Gastrocnemius medialis (tissue), 4 donors: ENCODE measurements at places on chromosomes 16 and 17.

GRCh38 chr17:37818689-37819088 lies 73.8 kb upstream of the HNF1B start:
- no peaks in the 10 kb centered on the region for H3K27me3 ChIP-seq
- no peaks in the 10 kb centered on the region for H3K36me3 ChIP-seq
- no peak overlapping the region for H3K27ac ChIP-seq
- no peaks in the 10 kb centered on the region for H3K4me1 ChIP-seq

DNA sequence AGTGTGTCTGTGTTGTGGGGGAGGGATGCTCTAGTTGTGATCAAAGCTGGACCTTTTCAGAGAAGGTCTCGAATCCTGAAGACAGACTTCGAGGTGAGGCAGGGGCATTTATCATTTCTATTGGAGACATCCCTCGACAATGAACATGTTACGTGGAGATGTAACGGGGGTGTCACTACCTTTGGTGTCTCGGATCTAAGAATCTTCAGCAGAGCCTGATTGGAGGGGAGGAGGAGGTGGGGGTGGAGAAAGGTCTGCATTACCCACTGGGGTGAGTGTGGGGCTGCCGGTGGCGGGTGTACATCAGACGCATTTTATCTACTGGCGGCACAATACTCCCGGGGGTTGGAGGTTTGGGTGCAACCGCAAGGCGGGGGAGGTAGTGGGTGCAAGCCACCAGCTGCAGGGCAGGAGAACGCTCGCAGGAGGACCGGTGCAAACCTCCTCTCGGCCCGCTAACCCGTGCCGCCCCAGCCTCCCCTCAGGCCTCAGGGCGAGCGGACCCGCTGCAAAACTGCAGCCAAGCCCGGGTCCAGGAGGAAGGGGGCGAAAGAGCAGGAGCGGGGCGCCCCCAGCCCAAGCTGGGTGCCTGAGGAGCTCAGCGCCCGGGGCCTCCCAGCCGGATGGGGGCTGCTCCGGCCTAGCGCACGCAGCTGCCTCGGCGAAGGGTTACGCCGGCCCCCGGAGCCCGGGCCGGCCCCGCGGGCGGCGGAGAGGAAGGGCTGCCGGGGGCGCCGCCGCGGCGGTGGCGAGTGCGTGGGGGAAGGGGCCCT lies 735 bp downstream of the ZNF652 start:
- no peaks in the 10 kb centered on the region for H3K36me3 ChIP-seq
- peak overlapping the region; percentile 88 for H3K4me3 ChIP-seq
- no peaks in the 10 kb centered on the region for H3K27me3 ChIP-seq
- H3K27ac ChIP-seq: peak overlapping the region; percentile 88
- peak; percentile 22 for DNase-seq
- peaks cover 33% of the 10 kb centered on the region for H3K4me1 ChIP-seq

DNA sequence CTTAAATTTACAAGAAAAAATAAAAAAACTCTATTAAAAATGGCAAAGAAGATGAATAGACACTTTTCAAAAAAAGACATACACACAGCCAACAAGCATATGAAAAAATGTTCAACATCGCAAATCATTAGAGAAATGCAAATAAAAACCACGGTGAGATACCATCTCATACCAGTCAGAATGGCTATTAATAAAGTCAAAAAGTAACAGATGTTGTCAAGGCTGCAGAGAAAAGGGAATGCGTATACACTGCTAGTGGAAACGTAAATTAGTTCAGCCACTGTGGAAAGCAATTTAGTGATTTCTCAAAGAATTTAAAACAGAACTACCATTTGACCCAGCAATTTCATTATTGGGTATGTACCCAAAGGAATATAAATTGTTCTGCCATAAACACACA lies 31.4 kb downstream of the CAPNS2 start:
- no peaks in the 10 kb centered on the region for H3K27me3 ChIP-seq
- DNase-seq: no peak
- H3K36me3 ChIP-seq: no peaks in the 10 kb centered on the region
- no peaks in the 10 kb centered on the region for H3K4me1 ChIP-seq

- H3K4me3 ChIP-seq: no peak overlapping the region
- peaks cover 39% of the 10 kb centered on the region for H3K27me3 ChIP-seq
Measured at GRCh38 chr17:50565402-50566350, 5.2 kb downstream of the CACNA1G start.

DNA sequence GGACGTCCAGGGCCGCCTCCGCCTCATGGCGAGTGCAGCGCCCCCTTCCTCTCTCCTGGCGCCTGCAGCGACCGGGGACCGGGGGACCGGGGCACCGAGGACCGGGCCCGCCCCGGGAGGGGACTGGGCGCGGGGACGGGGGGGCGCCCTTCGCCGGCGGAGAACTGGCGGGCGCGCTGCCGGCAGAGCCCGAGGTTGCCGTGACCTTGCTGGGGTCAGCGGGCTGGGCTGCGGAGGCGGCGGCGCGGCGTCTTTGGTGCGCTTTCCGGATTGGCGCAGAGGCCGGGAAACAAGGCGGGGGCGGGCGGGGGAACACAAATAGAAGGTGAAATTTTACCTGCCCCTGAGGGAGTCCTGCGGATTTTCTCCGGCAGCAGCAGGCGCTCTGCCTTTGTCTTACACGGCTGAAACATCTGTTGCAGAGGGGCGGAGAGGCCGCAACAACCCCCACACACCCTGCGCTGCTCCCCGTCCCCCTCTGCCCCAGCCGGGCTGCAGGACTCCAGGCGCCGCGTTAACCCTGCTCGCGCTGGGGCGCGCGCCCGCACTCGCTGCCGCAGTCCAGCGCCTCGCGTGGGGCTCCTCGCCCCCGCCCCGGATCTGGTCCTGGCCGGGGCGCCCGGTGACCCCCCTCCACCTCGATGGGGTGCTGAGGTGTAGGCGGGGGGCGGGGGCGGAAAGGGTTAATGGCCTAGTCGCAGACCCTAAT lies 53.5 kb downstream of the SREBF1 start:
- H3K4me3 ChIP-seq: peak overlapping the region; percentile 64
- H3K27ac ChIP-seq: peak overlapping the region; percentile 88
- no peaks in the 10 kb centered on the region for H3K27me3 ChIP-seq
- H3K4me1 ChIP-seq: peaks cover 53% of the 10 kb centered on the region

DNA sequence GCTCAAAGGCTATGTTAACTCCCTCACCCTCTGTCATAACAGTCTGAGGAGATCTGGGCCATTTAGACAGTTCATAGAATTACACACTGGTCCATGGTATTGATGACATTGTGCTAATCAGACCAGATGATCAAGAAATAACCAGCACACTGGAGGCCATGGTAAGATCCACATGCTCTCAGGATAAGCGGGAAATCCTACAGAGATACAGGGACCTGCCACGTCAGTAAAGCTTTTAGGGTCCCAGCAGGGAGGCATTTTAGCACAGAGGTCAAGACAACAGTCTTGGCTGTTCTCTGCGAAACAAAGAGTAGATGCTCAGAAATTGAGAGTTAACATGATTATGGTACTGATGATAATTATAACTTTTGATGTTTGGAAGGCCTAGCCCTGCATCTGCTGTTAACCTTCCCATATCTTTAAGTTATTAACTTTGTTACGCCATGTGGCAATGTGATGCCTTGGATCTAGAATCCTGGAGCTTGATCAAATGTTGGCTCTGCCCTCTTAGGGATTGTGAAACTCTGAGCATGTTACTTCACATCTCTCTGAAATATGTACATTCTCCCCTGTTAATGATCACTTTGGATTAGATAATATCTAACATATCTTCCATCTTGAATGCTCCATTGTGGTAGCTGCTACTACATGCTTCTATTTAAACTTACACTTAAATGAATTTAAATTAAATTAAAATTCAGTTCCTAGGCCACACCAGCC lies 172.0 kb upstream of the SOX9 start:
- H3K27me3 ChIP-seq: no peaks in the 10 kb centered on the region
- H3K4me3 ChIP-seq: no peak overlapping the region
- no peaks in the 10 kb centered on the region for H3K36me3 ChIP-seq

DNA sequence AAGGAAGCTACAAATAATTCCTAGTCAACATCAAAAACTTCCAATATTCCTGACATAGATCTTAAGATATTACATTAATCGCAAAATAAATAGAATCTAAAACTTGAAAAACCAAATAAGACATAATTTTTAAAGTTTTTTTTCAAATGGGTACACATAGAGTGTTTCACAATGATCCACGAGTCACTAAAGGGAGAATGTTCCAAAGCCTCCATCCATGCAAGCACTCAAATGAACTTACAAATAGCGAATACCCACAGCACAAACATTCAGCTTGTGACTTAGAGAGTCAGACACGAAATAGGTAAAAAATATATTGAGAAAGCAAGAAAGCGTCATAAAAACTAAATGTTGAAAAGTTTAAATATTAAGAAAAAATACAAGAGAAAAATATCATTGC lies 65.7 kb downstream of the CEP112 start:
- no peaks in the 10 kb centered on the region for H3K4me1 ChIP-seq
- H3K27me3 ChIP-seq: no peaks in the 10 kb centered on the region
- no peak overlapping the region for H3K27ac ChIP-seq
- no peak for DNase-seq
- H3K36me3 ChIP-seq: peaks cover 6% of the 10 kb centered on the region

GRCh38 chr17:33302394-33302793 lies 9.3 kb upstream of the ASIC2 start:
- H3K27me3 ChIP-seq: no peaks in the 10 kb centered on the region
- H3K4me1 ChIP-seq: no peaks in the 10 kb centered on the region
- H3K4me3 ChIP-seq: no peak overlapping the region
- H3K36me3 ChIP-seq: no peaks in the 10 kb centered on the region
